ENCODE measurements at places on chromosomes 7 and 10. TPM values are rescaled to one million over a fixed set of nuclear protein-coding genes. Genes with fewer than 3 reads are reported as not detected.

- no peak overlapping the region for H3K27ac ChIP-seq
- H3K27me3 ChIP-seq: no peaks in the 10 kb centered on the region
- no peaks in the 10 kb centered on the region for H3K4me1 ChIP-seq
- no peak for DNase-seq
- no peak overlapping the region for H3K4me3 ChIP-seq
Observed at GRCh38 chr7:18053177-18053928, 25.7 kb upstream of the PRPS1L1 start.

GRCh38 chr7:13991791-13992595, 2.5 kb upstream of the ETV1 start:
- no peak for DNase-seq
- H3K36me3 ChIP-seq: no peaks in the 10 kb centered on the region
- H3K27ac ChIP-seq: peak overlapping the region; percentile 91

DNA sequence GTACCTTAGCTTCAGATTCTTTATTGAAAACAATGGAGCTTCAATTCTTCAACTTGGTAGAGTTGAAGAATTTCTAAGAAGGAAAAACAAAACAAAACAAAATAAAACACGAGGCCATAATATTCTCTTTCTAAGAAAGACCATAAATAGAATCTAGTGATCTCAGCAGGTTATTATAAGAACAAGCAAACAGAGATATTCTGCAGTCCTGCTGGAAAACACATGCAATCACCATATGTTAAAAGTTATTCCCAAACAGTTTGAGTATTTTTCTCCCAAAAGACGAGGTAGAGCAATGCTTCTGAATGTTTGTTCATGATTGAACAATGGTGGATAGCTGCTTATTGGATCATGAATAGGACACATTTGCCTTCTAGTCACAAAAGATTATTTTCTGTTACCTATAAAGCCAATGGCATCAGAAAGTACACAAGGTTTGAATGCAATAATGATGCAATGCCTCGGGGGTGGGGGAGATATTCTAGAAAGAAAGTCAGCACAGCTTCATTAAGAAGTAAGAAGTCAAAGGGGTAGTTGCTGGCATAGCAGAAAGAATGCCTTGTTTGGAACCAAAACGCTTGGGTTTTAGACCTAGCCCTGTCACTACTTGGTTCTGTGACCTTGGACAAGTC, 59.3 kb downstream of the CREB3L2 start:
- H3K36me3 ChIP-seq: no peaks in the 10 kb centered on the region
- H3K4me1 ChIP-seq: no peaks in the 10 kb centered on the region
- no peaks in the 10 kb centered on the region for H3K27me3 ChIP-seq

GRCh38 chr7:38280707-38281106, 7.3 kb upstream of the TARP start:
- H3K27me3 ChIP-seq: no peaks in the 10 kb centered on the region
- no peaks in the 10 kb centered on the region for H3K36me3 ChIP-seq
- H3K4me1 ChIP-seq: peaks cover 4% of the 10 kb centered on the region
- DNase-seq: no peak

GRCh38 chr7:30034501-30034900, 6.3 kb downstream of the PLEKHA8 start:
- no peaks in the 10 kb centered on the region for H3K27me3 ChIP-seq
- H3K4me3 ChIP-seq: no peak overlapping the region
- peaks cover 9% of the 10 kb centered on the region for H3K4me1 ChIP-seq
- no peaks in the 10 kb centered on the region for H3K36me3 ChIP-seq

DNA sequence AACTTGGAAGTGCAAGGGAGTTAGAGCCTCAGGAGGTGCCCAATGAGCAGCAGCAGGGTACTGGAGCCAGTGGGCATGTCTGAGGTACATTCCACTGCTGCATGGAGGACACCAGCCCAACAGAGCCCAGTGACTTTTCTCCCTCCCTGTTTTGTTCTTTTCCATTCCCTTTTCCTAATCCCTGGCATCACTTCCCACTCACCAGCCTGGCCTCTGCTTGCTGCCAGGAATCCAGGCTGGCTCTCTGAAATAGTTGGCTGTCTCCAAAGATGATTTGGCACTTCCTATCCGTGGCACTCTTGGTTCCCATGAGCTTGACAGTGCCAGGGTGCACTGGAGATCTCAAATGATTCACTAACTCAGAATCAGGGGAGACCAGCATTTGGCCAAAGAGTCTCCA, 97.7 kb upstream of the ZPBP start:
- peaks cover 37% of the 10 kb centered on the region for H3K27me3 ChIP-seq
- no peaks in the 10 kb centered on the region for H3K36me3 ChIP-seq
- DNase-seq: no peak
- no peak overlapping the region for H3K27ac ChIP-seq

DNA sequence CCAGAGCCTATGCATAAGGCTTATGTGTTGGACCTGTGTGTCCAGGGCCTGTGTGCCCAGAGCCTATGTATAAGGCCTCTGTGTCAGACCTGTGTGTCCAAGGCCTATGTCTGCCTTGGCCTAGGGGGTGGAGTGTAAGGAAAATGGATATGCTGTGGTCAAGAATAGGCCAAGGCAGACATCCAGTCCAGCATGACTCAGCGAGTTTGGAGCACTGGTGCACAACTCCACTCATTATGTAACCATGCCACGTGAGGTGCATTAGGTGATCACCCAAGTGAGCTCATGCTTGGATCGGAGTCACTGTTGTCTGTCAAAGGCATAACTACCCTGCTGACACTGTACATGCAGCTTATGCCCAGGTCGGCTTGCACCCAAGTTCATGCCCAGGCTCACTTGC, 238.9 kb downstream of the CACNA2D1 start:
- H3K4me1 ChIP-seq: peaks cover 6% of the 10 kb centered on the region
- H3K4me3 ChIP-seq: no peak overlapping the region
- H3K27me3 ChIP-seq: no peaks in the 10 kb centered on the region
- no peaks in the 10 kb centered on the region for H3K36me3 ChIP-seq
- no peak for DNase-seq

DNA sequence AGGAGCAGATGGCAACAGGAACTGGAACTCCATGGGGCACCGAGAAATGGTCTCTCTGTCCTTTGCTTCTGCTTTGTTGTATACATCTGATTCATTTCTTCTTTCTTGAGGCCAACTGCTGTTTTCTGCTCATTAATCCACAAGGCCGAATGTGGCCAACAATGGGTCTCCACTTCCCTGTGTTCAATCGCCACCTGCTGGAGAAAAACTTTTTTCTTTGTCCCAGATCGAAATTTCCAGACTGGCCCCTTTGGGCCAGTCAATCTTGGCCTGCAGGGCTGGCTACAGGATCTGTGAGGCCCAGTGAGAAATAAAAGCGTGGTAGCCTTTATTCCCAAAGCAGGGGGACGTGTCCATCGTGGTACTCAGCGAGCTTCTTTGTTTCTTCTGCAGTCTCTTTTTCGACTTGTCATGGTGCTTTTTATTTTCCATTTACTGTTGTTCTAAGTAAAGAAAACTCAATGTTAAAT, 58.8 kb downstream of the PARP12 start:
- H3K27ac ChIP-seq: no peak overlapping the region
- H3K4me3 ChIP-seq: no peak overlapping the region
- no peaks in the 10 kb centered on the region for H3K4me1 ChIP-seq
- no peaks in the 10 kb centered on the region for H3K27me3 ChIP-seq

DNA sequence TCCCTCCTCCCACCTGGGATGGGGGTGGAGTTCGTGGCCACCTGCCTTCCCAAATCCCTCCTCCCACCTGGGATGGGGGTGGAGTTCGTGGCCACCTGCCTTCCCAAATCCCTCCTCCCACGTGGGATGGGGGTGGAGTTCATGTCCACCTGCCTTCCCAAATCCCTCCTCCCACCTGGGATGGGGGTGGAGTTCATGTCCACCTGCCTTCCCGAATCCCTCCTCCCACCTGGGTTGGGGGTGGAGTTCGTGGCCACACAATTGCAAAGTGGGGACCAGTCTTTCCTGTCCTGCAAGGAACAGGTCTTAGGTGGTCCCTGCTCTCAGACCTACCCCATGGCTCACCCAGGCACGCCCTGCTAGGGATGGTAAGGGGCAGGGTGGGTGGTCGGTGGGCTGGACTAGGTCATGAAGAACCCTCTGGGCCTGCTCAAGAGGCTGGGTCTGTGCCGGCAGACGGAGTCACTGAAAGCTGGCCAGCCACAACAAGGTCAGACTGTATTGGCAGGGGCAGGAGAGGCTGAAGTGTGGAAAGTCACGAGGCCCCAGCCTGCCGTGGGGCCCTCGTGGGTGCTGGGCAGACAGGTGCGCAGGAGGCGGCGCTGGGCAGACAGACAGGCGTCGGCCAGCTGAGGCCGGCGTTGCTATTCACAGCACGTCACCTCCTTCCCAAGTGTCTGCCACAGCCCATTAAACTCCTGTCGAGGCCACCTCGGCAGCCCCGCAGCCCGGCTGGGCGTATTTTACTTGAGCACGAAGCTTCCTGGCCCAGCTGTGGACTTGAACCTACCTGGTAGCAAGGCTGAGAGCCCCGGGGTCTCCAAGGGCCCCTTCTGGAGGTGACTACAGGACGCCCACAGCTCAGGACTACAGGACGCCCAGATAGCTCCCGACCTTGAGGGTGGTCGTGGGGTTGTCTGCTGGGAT, 4.1 kb downstream of the KNDC1 start:
- peaks cover 9% of the 10 kb centered on the region for H3K4me1 ChIP-seq
- H3K27ac ChIP-seq: no peak overlapping the region
- H3K36me3 ChIP-seq: no peaks in the 10 kb centered on the region
- no peak overlapping the region for H3K4me3 ChIP-seq
- no peak for DNase-seq

GRCh38 chr7:90298145-90299038, 22.7 kb downstream of the FAM237B start:
- no peaks in the 10 kb centered on the region for H3K36me3 ChIP-seq
- H3K4me1 ChIP-seq: no peaks in the 10 kb centered on the region

DNA sequence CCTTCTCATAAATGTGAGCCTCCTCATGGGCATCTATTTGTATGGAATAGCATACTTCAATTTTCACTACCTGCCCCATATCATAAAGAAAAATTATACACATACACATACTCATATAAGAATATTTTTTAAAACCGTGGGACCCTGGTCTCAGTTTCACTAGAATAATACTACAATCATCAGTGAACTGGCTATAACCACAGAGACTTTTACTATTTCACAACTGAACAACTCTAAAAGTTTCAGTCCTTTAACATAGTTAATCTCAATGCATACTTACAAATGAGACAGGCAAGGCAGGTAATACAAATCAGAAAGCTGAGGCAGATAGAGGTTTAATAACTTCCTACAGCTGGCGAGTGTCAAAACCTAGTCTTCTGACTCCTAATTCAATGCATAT, 83.1 kb downstream of the LRRN3 start:
- no peak for DNase-seq
- no peak overlapping the region for H3K27ac ChIP-seq
- H3K27me3 ChIP-seq: no peaks in the 10 kb centered on the region
- no peak overlapping the region for H3K4me3 ChIP-seq

DNA sequence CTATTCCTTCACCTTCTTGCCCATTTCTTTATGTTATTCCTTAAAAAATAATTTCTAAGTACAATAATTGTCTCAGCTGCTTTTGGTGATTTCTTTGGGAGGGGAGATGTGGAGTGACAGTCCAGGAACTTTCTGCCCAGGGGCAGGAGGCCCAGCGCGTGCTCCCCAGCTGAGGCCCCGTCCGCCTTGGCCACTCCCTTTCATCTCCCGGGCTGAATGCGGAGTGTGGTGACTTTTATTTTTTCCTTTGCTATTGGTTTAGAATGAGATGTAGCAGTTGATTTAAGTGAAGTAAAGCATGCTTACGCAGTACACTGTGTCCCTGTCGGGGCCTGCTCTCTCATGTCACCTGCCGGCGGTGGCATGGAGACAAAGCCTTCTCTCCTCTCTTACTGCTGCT, 141.6 kb downstream of the MGMT start:
- H3K4me1 ChIP-seq: peaks cover 8% of the 10 kb centered on the region
- H3K27ac ChIP-seq: no peak overlapping the region
- no peaks in the 10 kb centered on the region for H3K36me3 ChIP-seq
- H3K27me3 ChIP-seq: no peaks in the 10 kb centered on the region

DNA sequence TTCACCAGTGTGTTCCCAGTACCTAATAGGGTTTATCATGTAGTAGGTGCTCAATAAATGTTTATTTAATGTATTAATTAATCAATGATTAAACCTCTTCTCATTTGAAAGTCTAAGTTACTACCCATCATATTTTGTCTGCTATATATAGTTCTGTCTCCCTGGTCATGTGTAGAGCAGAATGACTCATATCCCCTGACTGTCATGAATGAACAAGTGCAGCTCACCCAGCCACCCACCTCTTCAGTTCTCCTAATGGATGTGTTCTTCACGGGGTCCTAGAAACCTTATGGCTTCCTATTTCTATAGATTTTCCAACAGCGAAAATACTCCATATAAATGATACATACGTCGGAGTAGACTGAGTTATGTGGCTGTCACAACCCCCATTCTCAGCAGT, 64.5 kb downstream of the HIF1AN start:
- no peak overlapping the region for H3K4me3 ChIP-seq
- no peaks in the 10 kb centered on the region for H3K4me1 ChIP-seq
- peaks cover under 1% of the 10 kb centered on the region for H3K27me3 ChIP-seq
- no peak overlapping the region for H3K27ac ChIP-seq
- DNase-seq: no peak

DNA sequence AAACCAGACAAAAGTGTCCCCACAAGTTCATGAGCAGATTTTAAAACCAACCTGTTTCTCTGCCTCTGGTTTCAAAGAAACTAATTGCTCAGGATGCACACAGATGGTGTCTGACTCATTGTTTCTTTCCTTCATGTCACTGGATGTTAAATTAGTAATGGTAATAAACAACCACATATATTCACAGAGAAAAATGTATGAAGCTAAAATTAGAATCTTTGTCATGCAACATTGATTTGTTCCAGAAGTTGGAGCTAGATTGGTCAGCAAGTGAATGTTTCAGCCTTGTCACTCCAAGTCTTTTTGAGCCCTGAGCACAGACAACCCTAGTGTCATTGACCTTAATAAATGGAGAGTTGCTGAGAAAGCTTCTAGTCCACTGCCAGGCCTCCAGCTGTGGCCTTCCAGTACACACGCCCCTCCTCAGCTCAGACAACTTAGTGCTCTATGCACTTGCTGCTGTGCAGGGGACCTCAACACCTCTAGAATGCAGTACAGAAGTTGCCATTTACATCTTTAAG, 175.9 kb downstream of the CCDC71L start:
- no peak overlapping the region for H3K4me3 ChIP-seq
- H3K27ac ChIP-seq: no peak overlapping the region

- no peak overlapping the region for H3K27ac ChIP-seq
- H3K4me1 ChIP-seq: no peaks in the 10 kb centered on the region
- DNase-seq: peak; percentile 58
- no peaks in the 10 kb centered on the region for H3K27me3 ChIP-seq
- H3K36me3 ChIP-seq: no peaks in the 10 kb centered on the region
- H3K4me3 ChIP-seq: no peak overlapping the region
Observed at GRCh38 chr10:52566471-52567246, 205.9 kb downstream of the MBL2 start.

GRCh38 chr7:38299275-38299931, 26.0 kb upstream of the TARP start:
- DNase-seq: no peak
- no peaks in the 10 kb centered on the region for H3K27me3 ChIP-seq
- no peak overlapping the region for H3K27ac ChIP-seq
- no peak overlapping the region for H3K4me3 ChIP-seq
- H3K36me3 ChIP-seq: no peaks in the 10 kb centered on the region
- H3K4me1 ChIP-seq: no peaks in the 10 kb centered on the region

The SSC4D gene
- total RNA-seq: 1.8 TPM

The FZD1 gene
- total RNA-seq: 49.9 TPM

The MAGI2 gene
- 0.57 TPM for total RNA-seq

The SLC29A4 gene
- total RNA-seq: 27.7 TPM

The CALHM3 gene
- not detected for total RNA-seq

The CRPPA gene
- total RNA-seq: 0.15 TPM

All from A673 (cell line).